ENCODE measurements at places on chromosomes 7 and 10.

- no peak for DNase-seq
Measured at GRCh38 chr10:88670497-88670896, 6.3 kb downstream of the LIPF start.

DNA sequence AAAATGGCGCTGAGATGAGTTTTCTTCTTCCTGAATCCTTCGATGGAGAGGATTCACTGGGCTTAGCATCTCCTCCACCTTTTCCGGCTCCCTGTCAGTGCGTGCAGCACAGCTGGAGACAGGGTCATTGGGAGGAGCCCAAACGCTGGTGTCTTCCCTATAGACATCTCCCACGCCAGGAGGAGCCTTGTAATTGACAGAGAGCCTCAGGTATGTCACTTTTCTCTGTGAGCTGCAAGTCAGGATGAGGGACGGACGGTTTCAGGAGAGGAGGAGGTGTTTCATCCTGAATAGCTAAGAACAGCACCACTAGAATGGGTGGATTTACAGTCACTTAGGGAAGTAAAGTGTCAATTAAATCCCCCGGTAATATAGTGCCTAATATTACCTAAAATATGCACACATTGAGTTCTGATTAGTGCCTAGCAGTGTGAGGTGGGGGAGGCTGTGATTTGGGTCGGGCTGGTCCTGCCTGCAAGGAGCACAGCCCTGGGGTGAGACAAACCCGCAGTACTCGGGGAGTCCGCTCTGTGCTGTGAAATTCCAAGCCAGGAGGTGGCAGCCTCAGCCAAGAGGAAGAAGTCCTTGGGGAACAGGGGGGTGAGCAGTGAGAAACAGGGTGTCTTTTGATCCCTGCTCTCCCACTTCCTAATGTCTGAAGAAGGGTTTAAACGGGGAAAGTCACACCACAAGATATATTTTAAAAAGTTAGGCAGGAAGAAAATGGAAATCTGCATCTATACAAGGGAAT is 28.2 kb downstream of the IL15RA start:
- no peak for DNase-seq

DNA sequence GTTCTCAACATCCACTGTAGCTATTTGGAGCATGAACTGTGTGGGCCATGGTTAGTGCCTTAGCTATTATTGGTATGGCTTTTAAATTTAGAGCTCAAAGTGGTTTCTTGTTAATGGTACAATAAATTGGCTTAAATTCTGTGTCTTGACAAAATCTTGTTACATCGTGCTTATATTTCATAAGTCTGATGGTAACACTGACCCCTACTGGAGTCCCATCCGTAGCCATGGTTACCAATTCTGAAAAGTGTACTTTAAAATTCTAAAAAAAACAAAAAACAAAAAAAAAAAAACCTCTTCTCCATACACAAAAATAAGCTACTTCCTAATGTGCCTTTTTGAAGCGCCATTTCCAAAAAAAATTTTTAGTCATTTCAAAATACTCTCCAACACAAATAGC is 6.4 kb upstream of the RPP30 start:
- peak; percentile 45 for DNase-seq

GRCh38 chr10:11532306-11532705 is 79.1 kb downstream of the USP6NL start:
- DNase-seq: no peak

- DNase-seq: no peak
Measured at GRCh38 chr10:76921383-76922010, 716.1 kb downstream of the KCNMA1 start.

GRCh38 chr7:40782836-40783235 is 648.0 kb downstream of the SUGCT start:
- no peak for DNase-seq

All from amniotic stem cell (primary cell).